Activated naive CD4-positive, alpha-beta T cell treated with anti-CD3 and anti-CD28 coated beads, Interleukin-2, amount 50 U/mL, for 72 hours (primary cell): ENCODE measurements at places on chromosomes 6 and 20.

DNA sequence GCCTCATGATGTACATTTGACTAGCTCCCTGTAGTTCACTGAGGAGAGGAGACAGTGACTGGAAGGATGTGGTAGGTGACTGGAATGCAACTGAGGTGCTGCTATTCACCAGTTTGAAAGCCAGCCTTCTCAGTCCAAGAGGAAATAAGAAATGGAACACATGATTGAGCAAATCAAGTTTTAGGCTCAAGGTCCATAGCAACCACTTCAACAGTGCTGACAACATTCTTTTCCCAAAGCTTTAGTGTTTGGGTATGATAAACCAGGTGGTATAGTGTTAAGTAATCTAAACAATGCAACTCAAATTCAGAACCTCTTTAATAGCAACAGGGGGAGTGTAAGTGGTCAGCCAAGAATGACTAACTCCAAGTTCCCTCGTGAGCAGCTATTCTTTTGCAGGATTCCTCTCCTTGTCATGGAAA lies 9.2 kb downstream of the ZHX3 start:
- DNase-seq: no peak

DNA sequence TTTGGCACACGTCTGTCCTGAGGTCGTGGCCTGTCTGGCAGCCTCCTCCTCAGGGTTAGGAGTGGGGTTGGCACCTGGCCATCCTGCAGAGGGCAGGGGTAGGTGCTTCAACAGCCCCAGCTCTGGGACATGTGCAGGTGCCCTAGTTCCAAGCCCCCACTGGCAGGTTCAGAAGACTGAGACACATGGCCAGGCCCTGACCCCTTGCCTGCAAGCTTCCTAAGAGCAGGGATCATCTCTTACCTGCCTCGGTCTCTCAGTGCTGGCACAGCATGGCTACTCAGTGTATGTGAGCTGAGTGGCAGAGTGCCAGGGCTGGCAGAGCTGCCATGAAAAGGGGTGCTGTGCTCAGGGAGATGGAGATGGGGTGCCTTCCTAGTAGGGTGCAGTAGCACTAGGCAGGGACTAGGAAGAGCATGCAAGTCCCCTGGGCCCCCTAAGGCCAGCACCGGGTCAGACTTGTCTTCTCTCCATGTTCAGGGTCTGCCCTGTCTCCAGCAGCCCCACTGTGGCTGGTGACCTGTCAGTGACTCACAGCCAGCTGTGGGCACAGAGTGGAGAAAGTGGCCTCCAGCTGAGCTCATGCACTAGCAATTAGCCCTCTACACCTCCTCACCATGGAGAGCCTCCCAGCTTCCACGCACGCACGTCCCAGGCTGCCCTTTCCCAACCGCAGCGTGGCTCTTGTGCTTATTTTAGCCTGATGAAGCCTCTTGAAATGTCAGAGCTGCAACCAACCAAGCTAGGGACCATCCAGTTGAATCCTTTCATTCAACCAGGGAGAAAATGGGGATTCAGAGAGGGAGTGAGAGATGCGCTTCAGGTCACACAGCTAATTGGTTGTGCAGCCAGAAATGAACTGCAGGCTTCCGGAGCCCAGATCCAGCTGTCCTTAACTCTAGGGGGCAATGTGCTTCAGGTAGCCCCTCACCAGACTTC lies 116.6 kb downstream of the MRPL14 start:
- DNase-seq: no peak

- DNase-seq: peak; percentile 83
These were observed at the start of gene PAQR8 for GRCh38 chr6:52361945-52362442. PAQR8 (plus strand) TSS chr6:52362151; CDS start chr6:52403214, 41,063 bp downstream.

- no peak for DNase-seq
These were observed 652.0 kb upstream of the NOX3 start for GRCh38 chr6:156107624-156108101.

DNA sequence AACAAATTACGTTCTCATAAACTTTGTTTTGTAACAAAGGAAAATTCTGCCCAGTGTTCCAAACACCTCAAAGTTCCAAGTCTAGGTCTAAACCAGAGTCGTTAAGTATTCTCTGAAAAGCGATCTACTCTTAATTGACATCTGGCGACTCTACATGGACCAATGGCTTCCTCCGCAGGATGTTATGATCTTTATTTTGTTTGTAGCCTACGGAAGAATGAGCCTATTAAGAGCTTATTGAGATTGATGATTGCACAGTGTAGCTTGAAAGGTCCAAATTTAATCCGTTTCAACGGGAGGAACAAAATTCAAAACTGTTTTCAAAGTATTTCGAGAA lies 61.1 kb downstream of the FAM217A start:
- no peak for DNase-seq

GRCh38 chr20:13929836-13930235 lies 60.6 kb downstream of the SEL1L2 start:
- DNase-seq: no peak

DNA sequence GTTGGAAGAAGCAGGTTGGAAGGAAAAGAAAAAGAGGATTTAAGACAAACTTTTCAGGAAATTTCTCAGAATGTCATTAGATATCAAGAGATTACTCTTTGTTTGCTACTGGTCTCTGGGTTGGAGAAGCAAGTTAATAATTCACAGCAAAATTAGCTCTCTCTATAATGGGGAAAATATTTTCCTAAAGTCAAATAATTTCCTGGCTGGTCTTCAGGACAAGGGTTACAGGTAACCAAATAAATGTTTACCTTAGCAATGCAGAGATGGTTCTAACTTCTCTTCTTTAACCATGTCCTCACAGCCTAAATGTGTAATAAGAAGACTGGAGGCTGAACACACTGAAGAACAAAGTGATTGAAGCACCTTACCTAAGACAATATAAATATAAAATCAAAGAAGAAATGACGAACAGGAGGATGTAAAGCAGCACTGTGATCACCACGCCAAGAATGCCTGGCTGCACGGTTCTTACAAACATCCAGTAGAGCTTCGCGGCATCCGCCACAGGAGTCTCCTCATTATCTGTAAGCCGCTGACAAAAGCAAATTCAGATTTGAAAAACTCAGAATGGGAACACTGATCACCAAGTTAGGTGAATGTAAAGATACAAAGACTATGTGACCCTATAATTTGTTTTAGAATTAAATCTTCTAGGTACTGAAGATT lies 717.5 kb downstream of the TFAP2A start:
- no peak for DNase-seq

DNA sequence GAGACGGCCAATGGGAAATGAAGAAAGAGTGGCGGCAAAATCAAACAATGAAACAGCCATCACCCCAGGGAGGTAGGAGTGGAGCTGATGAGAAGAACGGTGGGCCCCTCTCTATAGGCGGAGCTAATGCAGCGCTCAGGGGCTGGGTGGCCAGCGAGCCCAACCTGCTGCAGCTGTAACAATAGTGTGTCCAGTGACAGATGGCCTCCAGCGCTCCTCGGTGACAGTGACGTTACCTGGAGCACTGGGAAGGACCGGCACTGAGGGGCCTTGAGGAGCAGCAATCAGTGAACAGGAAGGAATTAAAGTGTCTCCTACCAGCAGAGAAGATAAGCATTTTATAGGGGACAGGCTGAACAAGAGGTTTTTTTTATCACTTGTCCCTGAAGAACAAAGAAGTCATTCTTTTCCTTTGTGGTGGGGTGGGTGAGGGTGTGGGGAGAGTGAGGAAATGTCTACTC lies 81.6 kb downstream of the FOXA2 start:
- no peak for DNase-seq

- no peak for DNase-seq
These were observed 35.5 kb upstream of the SUMO4 start for GRCh38 chr6:149364557-149364956.

GRCh38 chr6:18601516-18602020 lies 214.4 kb downstream of the RNF144B start:
- DNase-seq: no peak

GRCh38 chr20:53141201-53142050 lies 169.3 kb downstream of the TSHZ2 start:
- no peak for DNase-seq

DNA sequence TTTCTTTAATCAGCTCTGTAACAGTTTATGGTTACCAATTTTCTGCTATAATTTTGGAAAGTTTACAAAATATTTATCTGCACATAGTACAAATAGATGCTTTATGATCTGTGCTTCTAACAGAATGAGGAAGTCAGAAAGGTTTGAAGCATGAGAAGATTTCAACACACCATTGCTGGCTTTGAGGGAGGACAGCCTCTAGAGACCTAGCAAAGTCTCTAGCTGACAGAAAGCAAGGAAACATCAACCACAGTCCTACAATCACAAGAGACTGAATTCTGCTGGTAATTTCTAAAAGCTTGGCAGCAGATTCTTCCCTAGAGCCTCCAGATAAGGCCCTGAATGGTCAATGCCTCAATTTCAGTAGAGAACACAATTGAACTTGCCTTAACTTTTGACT lies 750.8 kb upstream of the SLC35B3 start:
- no peak for DNase-seq

GRCh38 chr20:43748274-43748673 lies 21.5 kb upstream of the GTSF1L start:
- DNase-seq: no peak

- DNase-seq: no peak
These were observed 18.0 kb upstream of the HMGA1 start for GRCh38 chr6:34218691-34219090.
